NCI-H1436 treated with DMSO at 0.1 percent for 48 hours (cell line): ENCODE measurements at places on chromosomes 6 and 20.

GRCh38 chr6:63792736-63793464, 157.3 kb downstream of the PHF3 start:
- DNase-seq, result no peak

DNA sequence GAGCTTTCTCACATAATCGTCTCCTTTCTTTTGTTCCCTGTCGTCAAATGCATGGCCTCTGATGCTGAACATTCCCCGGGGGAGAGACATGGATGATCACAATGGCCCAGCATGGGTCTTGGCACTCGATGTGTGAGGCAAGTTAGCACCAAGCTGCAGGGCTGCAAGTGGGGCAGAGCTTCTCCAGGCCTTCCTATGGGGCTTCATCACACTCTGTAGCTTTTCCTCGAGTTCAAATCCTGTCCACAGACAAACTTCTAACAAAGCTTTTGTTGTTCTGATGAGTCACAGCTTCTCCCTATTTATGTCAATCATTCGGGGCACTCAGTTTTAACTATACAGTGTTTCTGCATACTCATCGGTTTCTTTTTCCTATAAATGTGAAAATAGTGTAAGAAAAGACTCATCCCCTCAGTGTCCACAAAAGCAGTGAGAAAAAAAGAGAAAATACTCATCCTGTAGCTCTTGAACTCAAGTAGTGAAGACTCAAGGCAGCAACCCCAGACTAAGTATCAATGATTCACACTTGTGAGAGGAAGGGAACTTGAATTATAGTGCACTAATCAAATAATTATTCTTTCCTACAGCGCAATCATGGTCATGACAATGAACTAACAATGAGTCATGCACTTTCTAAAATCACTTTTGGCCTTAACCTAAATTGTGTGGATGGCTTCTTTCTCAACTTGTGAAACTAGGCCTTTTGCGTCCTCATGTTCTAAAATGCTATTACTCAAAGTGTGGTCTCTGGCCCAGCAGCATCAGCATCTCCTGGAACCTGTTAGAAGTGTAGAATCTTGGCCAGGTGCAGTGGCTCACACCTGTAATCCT, 68.4 kb upstream of the NOX3 start:
- no peak for DNase-seq

DNA sequence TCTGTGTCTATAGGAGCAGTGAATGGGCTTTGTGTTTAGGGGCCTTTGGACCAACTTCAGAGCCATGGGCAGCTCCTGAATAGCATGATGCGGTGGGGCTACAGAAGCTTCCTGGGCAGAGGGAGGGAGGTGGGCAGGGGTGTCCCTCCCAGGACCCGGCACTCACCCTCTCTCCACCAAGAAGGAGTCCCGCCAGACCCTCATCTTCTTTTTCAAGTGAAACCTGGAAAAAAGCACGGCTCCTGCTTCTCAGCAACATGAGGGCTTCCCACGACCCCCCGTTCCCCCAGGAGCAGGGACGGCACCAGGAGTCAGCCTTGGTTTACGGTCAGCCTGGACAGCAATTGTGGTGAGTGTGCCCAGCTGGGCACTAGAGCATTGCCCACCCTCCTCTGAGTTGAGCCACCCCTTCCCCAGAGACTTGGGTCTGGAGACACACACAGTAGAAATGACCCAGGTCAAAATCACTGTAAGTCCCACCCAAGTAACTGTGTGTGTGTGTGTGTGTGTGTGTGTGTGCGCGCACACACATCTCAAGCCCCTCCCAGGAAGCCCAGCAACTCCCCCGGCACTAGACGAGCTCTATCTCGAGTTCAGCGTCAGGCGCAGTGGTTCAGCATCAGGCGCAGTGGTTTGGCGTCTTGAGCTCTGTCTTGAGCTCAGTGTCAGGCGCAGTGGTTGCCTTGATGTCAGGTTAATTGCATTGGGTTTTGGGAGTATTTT, 108.2 kb downstream of the SULF2 start:
- no peak for DNase-seq

- DNase-seq, result no peak
These were observed 43.2 kb upstream of the CTNNBL1 start for GRCh38 chr20:37650661-37651060.

DNA sequence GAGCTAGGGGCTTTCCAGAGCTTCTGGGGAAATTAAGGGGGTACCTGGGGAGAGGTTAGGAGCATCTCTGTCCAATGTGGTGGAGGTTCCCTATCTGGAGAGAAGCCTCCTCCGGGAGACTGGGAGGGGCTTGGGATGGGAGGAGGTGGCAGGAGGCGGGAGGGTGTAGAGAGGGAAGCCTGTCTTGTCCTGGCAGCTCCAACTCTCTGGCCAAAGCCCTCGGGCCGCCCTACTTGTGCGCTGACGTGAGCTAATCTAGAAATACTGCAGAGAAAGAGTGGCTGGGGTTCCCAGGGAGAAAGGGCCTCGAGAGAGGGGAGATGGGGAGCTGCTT, 1.6 kb upstream of the SLC32A1 start:
- DNase-seq, result no peak

- DNase-seq, result no peak
These were observed 3.3 kb downstream of the TM9SF4 start for GRCh38 chr20:32112841-32113240.

DNA sequence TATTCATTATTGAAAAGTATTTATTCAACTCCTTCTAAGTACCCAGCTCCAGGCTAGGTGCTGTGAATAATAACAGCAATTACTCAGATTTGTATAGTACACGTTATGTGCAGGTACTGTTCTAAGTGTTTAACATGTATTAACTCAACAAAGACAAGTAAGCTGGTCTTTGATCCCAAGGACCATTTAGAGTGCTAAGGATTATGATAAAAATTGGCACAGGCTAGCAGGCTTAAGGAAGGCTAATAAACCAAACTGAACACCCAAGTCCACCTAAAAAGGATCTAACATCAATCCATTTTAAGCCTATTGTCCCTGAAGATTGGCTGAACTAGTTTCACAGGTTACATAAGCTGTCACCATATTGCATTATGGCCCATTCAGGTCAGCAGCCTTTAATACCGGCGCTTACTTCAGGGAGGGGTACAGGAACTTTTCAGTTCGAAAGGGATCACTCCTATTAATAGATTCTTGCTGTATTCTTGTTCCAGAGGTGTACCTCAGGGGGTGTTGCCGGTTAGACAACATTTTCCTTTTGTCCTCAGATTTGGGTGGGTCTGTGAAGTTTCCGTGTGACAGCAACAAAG, 99.0 kb upstream of the GMDS start:
- no peak for DNase-seq

DNA sequence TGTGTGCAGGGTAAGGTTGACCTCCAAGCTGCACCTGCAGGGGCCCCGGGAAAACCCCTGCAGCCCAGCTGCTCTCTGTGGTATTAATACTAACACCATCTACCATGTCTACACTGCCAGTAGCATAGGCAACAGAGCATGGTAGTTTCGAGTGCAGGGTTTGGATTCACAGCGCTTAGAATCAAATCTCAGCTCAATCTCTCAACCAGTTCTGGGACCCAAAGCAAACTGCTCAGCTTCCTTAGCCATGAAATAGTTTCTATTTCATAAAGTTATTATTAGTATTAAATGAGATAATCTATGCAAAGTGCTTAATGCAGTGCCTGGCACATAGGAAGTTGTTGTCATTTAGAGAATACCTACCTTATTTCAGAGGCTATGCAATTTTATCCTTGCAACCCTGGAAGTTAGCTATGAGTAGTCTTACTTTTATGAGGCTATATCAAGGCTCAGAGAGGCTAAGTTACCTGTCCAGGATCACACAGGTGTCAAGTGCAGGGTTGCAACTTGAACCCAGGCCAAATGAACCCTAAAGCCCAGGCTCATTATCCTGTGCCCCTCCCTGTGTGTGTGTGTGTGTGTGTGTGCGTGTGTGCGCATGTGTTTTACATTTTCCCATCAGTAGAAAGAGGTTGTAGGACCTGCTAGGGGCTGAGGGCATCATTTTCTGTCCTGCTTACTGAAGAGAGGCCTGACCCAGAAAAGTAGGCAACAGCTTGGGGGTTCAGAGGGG, 27.6 kb upstream of the MRPS18A start:
- no peak for DNase-seq

- no peak for DNase-seq
These were observed 37.0 kb upstream of the IER3 start for GRCh38 chr6:30781395-30781742.

- DNase-seq, result no peak
These were observed 15.3 kb upstream of the ZNFX1 start for GRCh38 chr20:49293122-49293521.

DNA sequence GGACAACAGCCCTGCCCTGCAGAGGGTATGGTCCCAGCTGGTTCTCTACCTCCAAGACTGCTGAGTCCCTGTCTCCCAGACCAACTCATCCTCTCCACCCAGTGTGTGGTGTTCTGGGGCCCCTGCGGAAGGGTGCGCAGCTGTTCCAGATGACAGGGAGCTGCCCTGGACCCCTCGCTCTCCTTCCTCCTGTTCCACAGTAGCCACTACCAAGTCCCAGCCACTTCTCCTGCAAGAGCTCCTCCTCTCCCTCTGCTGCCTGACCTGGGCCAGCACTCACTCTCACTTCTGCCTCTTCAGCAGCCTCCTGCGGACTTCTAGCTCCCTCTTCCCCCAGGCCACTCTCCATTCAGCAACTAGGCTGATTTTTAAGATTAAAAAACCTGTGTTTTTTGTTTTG, 40.1 kb upstream of the TMEM181 start:
- no peak for DNase-seq

DNA sequence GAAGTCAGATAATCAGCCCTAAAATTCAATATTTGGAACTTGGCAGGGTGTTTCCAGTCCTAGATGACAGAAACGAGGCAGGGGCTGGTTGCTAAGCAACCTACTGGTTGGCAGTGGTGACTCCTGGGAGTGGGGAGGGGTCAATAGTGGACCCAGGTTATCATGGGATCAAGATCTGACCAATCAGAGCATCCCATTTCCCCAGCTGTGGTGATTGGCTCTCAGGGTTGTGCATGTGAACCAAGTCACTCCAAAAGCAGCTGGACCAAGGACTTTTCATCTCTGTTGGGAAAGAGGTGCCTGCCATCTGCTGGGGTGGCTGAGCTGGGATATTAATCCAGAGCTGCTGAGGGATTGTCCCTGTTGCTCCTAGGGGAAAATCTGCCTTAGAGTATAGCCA, 253.4 kb downstream of the PREX1 start:
- DNase-seq, result no peak

- no peak for DNase-seq
These were observed 949 bp upstream of the SLC17A3 start for GRCh38 chr6:25874822-25875562.

DNA sequence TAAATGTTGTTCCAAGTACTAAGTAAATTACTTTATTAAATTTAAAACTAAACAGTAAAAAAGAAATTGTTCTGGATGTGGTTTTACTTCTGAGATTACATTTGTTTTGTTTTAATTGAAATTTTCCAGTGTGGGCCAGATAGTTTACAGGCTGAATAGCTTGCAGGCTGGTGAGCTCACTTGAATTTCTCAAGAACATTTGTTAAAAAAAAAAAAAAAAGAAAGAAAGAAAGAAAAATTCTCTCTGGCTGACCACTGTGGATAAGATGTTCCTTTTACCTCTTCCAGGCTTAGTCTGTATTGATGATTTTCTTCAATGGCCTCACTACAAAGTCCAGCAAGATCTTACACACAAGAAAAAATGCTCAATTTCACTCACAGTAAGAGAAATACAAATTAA, 85.4 kb downstream of the PLCG1 start:
- no peak for DNase-seq

GRCh38 chr20:25864326-25864962, 167.8 kb upstream of the ZNF337 start:
- no peak for DNase-seq

DNA sequence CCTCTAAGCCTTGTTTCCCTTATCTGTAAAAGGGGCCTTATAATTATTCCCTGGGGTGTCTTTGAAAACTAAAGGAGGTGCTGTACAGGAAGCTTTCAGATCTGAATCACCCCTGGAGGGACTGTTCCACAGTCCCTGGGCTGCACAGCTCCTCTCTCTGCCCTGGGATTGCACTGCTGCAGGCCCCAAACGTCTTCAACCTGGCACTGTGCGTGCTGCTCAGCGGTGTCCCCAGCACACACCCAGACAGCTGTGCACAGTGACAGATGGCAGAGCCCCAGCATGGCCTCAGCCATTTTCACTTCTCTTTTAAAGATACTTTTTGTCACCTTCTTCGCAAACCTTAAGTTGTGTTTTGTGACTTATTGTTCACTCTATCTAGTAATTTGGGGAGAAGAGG, 50.7 kb upstream of the INSM1 start:
- DNase-seq, result no peak
